ENCODE measurements at places on chromosomes 16 and 17. TPM values are rescaled to one million over a fixed set of nuclear protein-coding genes. Genes with fewer than 3 reads are reported as not detected.

Gene DHX40
- 25.3 TPM for total RNA-seq

Gene GDPD3
- 0.55 TPM for total RNA-seq

Gene CRYBA1
- not detected for total RNA-seq

Gene IL17C
- total RNA-seq: not detected

Gene SMARCD2
- 102 TPM for total RNA-seq

Gene ZSCAN32
- 14.7 TPM for total RNA-seq

Gene SSTR5
- total RNA-seq: not detected

Gene CES4A
- 2.4 TPM for total RNA-seq

Gene GPR179
- not detected for total RNA-seq

Gene CES5A
- not detected for total RNA-seq

Gene BAIAP3
- under 0.01 TPM for total RNA-seq

Gene ABCA9
- total RNA-seq: 0.15 TPM

Gene ORC6
- 8.4 TPM for total RNA-seq

Gene PLCG2
- total RNA-seq: 0.94 TPM

Gene HID1
- total RNA-seq: 0.08 TPM

Gene GPRC5B
- total RNA-seq: not detected

Gene SCN4A
- total RNA-seq: not detected

Gene ITGAD
- not detected for total RNA-seq

Gene SLC16A5
- total RNA-seq: 4.7 TPM

Gene ASPA
- not detected for total RNA-seq

Gene ABCA10
- total RNA-seq: not detected

Gene DRC3
- total RNA-seq: 0.15 TPM

Gene ALOX12B
- total RNA-seq: 0.15 TPM
